ENCODE measurements at places on chromosomes 16 and 17.
A peak's percentile ranks its signal among the peaks of the same experiment; 100 is the strongest.

- DNase-seq = no peak
These were observed at the start of gene SLC13A5 for GRCh38 chr17:6713130-6713917. Gene SLC13A5 (minus strand): TSS chr17:6713369. CDS start chr17:6713333, 36 bp downstream.

DNA sequence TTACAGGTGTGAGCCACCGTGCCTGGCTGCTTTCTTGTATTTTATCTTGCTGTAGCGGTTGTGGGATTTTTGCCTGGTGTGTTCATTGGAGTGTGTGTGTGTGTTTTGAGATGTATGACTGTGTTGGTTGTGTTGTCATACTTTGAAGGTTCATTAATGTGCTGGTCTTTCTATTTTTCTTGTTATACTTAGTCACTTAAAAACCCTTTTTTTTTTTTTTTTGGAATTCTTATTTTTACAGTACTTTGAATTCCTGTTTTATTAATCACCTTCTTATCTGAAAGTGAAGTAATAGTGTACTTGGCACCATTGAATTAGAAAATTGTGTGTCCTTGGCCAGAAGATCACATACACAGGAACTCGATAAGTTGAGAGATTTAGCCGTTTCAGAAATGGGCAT lies 30.2 kb downstream of the TENT4B start:
- no peak for DNase-seq

- no peak for DNase-seq
These were observed 19.4 kb downstream of the CLUH start for GRCh38 chr17:2691965-2692780.

DNA sequence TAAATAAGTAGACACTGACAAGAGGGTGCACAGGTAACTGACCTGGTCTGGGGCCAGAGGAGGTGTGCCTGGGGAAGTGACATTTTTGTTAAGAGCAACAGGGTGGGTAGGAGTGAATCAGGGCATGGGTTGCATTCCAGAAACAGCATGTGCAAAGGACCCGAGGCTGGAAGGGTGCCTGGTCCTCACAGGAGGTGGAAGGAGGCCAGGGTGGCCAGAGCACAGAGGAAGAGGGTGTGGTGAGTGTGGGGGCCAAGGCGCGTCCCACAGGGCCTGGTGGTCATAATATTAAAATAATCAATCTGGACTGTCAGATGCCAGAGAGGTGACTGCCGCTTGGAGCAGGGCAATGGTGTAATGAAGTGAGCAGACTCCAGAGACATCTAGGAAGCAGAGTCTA lies 14.3 kb downstream of the ARHGAP23 start:
- DNase-seq = no peak

GRCh38 chr17:83071966-83072562 lies 7.3 kb upstream of the METRNL start:
- DNase-seq = no peak

GRCh38 chr17:75387771-75388170 lies 17.7 kb downstream of the GRB2 start:
- no peak for DNase-seq

DNA sequence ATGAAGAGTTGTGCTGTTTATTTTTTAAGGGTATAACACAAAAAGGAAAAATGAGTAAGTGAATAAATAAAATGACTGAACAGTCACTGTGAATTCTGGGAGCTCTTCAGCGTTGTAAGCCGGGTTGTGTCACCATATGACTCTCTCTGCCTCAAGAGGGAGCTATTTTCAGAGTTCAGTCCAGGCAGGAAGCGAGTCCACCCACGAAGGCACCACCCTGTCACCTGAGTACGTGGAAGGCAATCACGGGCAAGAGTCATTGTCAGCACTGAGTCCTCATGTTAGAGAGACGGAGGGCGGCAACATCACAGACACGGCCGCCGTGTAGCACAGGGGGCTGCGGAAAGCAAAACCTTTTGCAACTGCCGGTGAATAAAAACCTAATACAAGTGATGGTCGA lies 227.6 kb downstream of the UTP18 start:
- DNase-seq = peak; percentile 4

- DNase-seq = no peak
These were observed 21.9 kb downstream of the KCNJ2 start for GRCh38 chr17:70190959-70191805.

DNA sequence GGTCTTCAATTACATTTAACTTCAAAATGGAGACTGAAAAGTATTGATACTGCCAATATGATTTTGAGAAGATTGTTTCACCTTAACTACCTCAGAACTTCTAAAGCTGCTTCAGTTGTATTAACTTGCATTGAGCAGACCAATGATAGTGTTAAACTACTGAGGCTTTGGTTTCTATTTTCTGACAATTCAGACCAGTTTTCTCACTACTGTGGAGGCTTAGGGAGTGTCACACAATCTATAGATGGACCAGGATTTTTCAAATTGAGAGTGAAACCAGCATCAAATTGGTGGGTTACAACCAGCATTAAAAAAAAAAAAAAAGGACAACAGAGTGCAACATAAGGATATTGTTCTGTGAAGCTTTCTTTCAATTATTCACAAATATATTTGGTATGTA lies 21.2 kb downstream of the COG1 start:
- DNase-seq = no peak

DNA sequence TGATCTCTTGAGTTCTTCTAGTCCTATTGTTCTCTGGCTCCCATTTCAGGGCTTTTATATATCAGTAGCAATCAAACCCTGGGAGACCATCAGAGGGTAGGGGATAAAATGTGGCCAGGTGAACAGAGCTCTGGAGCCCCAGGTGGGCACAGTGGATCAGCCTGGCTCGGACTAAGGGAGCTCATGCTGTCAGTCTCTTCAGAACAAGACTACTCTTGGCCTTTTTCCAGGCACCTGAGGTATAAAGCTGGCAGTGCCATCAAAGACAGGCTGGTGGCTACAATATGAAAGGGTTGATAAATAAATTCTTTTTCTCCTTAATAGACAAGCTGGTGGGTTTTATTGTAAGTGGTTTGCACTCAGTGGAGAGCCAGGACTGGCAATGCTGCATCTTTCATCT lies 160.0 kb upstream of the CCL2 start:
- DNase-seq = no peak

DNA sequence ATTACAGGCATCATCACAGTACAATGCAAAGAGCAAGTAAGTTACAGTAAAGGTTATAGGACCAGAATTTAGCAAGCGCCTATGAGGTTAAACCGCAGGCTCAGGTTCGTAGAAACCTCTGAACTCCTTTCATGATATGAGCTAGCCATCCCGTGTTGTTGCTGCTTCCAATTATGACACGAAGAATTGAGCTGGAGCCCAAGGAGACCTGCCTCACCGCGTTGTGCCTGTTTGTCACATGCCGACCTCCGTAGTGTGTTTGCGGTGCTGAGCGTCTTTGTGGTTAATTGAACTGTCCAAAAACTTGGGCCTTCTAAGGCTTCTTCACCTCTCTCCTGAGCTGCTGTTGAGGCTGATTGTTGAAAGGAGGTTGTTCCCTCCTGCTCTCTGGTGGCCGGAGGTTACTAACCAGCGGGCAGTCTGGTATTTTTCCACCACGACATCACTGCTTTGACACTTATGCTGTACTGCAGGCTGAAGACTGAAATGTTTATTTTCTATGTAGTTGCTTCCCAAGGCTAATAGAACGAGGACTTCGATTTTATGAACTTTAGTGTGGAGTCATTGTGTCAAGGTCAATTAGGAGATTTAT lies 67.5 kb downstream of the SEC14L1 start:
- no peak for DNase-seq

DNA sequence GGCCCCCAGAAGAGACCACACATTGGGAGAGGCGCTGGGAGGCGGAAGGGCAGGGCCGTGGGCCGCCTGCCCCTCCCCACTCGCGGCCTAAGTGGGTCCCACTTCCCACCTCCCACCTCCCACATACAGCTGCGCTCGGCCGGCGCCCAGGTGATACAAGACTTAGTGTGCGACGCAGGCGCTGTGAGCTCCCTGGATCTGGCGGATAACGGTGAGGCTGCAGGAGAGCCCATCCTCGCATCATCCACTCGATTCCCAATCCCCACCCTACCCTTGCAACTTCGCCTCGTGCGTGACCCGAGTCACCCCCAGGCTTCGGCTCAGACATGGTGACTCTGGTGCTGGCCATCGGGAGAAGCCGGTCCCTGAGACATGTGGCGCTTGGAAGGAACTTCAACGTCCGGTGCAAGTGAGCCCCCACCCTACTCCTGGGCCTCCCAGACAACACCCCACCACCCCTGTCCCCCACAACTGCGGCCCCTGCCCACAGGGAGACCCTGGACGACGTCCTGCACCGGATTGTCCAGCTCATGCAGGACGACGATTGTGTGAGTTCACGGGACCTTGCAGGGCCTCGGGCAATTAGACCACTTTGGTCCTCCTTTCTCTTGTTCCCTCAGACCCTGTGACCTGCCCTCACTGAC lies 3.9 kb downstream of the CARMIL2 start:
- DNase-seq = no peak

DNA sequence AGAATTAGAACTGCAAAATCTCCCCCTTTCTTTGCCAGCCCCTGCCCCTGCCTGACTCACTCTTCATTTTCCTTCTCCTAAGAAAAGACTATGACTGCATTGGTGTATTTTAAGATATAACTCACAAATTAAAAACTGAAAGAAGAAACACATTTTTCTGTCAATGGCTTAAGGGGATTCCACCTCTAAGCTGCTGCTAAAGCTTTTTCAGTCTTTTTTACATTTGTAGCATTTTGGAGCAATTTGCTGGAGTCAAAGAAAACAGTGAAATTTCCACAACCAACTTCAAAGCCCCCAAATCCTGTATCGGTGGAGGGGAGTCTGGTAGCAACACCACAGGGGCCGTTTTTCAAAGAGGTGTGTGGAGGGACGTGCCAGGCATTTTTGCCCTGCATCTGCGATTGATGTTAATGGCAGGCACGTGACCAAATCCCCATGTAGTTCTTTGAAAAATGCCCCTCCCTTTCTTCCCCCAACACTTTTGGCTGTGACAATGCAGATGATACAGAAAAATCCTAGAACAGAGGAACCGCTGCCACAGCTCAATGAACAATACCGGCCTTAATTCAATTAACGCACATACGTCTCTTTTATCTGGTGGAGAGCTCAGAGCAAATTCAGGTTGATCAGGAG lies 28.5 kb downstream of the MAF start:
- no peak for DNase-seq

GRCh38 chr16:86010680-86011141 lies 111.7 kb downstream of the IRF8 start:
- DNase-seq = no peak

GRCh38 chr17:37713624-37714023 lies 31.2 kb downstream of the HNF1B start:
- DNase-seq = no peak

DNA sequence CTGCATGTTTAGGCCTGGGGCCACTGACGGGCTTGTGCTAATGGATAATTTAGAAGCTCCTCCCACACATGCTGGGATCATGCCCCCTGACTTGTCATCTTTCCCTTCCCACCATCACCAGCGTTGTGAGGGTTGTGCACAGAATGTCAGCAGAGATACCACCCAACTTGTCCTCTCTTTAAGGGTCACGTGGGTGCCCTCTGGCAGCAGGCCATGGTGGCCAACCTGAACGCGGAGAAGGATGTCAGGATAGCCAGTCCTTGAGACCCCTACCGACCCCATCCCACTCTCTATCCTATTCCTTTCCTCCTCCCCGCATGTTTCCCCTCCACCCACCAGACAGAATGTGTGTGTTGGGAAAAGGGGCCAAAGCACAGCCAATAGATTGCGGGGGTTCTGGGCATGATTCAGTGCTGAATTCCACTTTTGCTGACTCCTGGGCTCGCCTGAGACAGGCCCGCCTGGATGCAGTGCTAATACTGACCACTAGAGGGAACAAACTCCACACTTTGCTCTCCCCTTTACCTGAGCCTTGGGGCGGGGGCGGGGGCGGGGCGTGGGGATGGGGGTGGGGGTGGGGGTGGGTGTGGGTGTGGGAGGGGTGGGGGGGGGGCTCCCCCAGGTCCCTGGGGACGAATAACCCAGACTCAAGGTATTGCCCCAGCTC lies at the start of gene GH2:
GH2 (minus strand) TSS at position 10 of the 667 bp plus-strand sequence. CDS start 143 bp downstream, outside the sequence.
- peak; percentile 61 for DNase-seq

GRCh38 chr17:69176457-69176795 lies 34.7 kb upstream of the ABCA6 start:
- DNase-seq = no peak

DNA sequence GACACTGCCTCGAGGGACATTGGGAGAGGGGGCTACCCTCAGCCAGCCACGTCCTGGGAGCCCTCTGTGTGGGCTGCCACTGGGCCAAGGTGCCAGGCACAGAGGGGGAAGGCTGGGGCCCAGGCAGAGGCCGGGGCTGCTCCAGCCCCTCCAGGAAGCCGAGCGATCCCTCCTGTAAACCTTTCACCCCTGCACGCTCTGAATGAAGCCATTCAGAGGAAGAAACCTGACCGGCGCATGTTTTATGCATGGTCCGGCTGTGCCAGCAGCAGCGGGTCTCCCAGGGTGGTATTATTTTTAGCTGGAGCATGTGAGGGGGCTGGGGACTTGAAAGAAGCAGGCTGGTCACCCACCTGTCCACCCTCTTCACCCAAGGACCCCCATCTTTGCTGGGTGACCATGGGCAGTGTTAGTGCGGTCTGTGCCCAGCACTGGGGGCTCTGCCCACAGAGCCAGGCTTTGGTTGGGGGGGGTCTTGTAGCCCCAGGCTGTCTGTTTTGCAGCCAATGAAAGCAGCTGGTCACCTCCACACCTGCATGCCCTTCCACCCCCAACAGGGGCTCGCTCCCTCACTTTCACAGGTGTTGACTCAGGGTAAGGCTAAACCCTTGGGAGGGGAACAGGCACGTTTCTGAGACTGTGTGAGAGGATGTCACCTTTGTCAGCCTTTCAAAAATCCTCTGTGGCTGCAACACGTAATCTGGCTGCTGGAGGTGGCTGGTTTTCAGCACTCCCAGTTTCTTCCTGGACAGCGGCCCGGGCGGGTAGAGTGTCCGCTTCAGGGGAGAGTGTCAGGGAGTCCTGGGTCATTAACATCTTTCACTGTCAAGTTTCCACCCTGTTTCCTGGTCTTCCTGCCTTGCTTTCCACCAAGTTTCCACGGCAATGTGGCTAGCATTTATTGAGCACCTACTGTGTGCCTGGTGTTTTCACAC lies 77.1 kb upstream of the BRD7 start:
- DNase-seq = no peak

- no peak for DNase-seq
These were observed 49.3 kb upstream of the SLC12A3 start for GRCh38 chr16:56815721-56816120.

GRCh38 chr16:31696968-31697743 lies 169.5 kb downstream of the AHSP start:
- no peak for DNase-seq
